ENCODE measurements at places on chromosomes 6 and 20.

DNA sequence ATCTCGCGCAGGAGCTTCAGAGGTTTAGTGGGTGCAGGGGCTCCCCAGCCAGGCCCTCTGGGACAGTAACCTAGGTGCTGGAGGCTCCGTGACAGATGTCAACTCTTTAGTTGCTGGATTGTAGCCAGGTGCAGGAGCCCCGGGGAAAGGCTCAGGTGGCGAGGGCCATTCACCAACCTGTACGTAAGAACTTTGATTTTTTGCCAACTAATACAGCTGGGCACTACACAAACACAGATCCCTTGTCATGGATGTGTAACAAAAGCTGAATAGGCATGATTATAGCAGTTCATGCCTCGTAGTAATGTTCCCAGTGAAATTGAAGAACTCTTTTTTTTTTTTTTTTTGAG is 82.6 kb downstream of the CDC5L start:
- DNase-seq = no peak

- DNase-seq = no peak
Measured at GRCh38 chr20:41003143-41003935, 25.3 kb upstream of the TOP1 start.

- DNase-seq = no peak
Measured at GRCh38 chr6:39623750-39624149, 101.5 kb downstream of the KIF6 start.

DNA sequence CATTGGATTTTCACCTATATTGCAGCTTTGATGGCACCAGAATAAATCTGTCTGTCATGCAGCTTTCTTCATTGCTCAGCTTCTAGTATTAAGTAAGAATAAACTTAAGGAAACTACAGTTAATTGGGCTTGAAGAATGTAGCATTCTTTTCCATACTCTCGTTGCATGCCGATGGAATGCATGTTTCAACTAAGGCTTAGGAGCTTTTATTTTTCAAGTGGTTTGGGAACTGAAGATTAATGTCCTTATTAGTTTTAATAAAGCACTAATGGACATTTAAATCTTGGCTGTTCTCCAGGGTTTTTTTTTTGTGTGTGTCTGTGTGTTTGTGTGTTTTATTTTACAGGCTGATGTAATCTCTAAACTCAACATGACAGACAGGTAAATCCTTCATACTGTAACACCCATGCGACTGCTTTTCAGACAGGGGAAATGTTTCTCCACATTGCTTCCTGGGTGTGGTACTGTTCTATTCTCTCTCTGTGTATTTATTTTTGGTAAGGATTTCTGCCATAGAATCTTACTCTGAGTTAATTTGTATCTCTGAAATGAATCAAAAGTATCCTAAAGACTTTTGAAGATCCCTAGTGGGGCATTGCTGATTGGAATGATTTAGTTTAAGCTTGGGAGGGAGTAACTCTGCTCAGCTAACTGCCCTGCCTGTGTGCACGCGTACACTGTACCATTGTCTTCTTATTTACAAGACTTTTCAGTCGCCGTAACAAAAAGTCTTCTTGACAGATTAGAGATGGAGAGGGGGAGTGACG is 38.0 kb downstream of the SLC9A8 start:
- DNase-seq = no peak

DNA sequence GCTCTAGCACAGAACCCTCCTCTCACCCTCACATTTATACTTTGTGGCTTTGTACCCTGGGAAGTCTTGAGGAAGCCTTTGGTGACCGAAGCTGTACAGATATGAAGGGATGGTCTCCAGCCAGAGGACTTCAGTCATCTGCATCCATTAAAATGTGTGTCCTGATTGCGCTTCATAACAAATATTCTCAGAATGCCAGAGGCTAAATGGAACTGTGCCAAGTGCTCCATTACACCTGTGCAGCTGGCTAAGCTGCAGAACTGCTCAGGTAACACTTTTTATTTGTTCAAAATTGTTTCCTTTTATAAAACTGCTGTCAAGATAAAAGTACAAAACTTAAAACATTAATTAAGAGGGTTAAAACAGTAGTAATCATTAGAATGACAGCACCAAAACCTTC is 22.3 kb downstream of the TPBG start:
- no peak for DNase-seq

DNA sequence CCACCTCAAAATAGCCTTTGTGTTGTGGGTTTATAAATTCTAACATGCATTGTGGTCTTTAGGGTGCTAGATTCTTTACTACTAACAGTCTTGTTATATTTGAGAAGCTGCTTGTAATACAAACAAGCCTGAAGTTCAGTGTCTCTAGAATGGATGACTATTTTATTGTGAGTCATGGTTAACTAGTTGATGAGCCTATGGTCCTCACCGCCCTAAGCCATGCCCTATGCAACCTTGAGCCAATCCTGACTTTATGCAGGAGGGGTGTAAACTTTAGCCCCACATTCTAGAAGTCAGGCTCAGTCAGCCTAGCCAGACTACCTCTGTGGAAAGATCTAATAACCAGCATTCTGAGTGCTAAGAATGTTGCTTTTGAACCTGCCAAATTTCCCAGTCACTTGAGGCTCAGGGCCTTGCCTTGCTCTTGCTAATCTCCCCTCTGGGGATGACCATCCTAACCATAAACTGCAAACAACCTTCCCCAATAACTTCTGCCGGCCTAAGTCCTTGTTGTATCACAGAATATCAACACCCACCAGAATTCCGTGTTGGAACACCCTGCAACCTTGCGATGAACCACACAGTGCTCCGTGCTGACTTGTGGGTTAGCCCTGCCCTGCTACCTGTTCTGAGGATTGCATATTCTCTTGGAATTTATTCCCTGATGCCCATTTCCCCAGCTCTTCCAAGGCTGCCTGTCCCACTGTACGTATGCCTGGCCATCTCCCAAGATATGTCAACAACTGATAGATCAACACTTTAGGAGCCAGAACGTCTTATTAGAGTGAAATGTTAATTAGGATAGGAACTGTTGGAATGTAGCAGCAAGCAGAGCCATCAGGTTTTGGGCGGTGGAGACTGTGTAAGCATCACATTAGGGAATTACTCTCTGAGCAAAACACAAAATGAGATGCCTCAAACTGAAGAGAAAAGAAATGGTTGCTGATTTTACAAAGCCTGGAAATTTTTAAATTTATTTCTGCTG is 71.7 kb upstream of the CEP85L start:
- no peak for DNase-seq

- DNase-seq = no peak
Measured at GRCh38 chr6:119119989-119120388, 41.5 kb upstream of the FAM184A start.

- no peak for DNase-seq
Measured at GRCh38 chr6:107784669-107785068, 39.4 kb downstream of the SCML4 start.

DNA sequence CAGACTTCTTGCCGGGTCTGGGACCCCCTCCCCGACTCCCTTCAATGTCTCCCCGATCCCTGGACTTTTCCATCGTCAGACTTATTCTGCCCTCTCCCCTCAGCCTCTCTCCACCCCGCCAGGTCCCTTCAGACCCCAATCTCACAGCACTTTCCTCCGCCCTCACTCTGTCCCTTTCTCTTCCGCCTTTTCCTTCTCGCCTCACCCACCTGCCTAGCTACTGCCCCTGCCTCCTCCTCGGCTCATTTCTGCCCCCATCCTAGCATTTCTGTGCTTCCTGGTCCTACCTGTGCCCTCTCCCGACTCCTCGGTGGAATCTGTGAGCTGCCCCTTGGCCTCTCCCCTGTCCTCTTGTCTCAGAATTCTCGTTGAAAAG is 616 bp downstream of the CHMP4B start:
- no peak for DNase-seq

DNA sequence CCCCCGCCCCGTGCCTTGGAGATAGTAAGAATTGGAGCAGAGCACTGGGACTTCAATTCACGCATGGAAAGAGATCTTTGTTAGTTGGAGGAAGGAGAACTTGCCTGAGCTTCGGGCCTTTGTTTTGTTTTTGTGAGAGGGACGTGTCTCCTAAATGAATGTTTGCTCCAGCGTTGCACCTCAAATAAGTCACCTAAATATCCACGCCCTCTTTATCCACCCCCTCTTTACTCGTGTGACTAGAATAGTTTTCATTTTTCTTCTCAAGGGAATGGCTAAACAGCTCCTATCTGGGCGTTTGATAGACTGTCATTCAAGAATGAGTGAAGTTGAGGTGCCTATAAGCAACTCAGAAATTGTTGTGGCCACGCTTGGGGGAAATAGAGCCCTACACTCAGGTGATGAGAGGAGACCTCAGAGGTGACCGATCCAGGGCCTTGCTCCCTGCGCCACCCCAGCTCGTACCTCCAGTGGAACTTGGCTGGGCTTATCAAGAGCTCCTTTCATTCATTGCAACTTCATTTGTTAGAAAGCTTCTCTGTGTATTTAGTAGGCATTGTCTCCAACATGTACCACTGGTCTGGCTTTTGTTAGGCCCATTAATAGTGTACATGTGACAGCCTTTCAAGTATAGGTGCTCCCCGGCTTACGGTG is 861 bp downstream of the PCMTD2 start:
- DNase-seq = no peak

DNA sequence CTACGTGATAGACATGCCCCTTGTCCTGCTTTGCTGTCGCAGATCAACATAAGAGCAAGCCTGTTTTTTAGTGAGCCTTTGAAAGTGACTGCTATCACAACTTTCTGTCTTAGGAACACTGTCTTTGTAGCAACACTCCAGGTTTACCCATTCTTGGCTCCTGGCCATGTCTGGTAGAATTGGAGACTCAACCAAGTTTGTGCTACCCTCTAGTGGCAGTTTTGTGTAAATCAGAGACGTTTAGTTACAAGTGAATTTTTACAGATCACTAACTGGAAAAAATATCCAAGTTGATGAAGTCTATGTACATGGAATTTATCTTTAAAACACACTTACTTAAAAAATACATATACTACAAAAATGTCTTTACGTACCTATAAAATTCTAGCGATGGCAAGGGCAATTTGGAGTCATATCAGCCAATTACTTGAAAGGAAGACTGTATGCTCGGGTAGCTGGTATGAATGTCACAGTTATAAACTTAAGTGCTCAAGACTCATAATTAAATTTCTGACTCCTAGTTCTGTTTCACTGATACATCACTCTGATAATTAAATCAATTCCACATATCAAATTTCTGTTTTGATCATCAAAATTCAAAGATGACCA is 101.4 kb downstream of the ADGB start:
- peak; percentile 55 for DNase-seq

DNA sequence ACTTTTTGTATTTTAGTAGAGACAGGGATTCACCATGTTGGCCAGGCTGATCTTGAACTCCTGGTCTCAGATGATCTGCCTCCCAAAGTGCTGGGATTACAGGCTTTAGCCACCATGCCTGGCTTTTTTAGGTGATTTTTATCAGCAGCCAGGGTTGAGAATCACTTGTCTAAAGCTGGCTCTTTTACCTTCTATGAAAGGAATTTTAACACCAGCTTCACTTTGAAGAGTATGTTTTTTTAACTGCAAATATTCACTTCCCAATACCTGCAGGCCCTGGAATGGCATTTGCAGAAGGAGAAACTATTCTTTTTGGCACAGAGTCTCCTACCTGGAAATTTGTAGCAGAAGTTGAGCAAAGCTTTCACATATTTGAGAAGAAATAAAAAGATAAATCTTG is 63.6 kb upstream of the NAA20 start:
- no peak for DNase-seq

All from D341Med (cell line).